MCF 10A (cell line): ENCODE measurements at places on chromosomes 13 and 19.

GRCh38 chr19:50324331-50324730 is 4.8 kb downstream of the KCNC3 start:
- no peak for DNase-seq

DNA sequence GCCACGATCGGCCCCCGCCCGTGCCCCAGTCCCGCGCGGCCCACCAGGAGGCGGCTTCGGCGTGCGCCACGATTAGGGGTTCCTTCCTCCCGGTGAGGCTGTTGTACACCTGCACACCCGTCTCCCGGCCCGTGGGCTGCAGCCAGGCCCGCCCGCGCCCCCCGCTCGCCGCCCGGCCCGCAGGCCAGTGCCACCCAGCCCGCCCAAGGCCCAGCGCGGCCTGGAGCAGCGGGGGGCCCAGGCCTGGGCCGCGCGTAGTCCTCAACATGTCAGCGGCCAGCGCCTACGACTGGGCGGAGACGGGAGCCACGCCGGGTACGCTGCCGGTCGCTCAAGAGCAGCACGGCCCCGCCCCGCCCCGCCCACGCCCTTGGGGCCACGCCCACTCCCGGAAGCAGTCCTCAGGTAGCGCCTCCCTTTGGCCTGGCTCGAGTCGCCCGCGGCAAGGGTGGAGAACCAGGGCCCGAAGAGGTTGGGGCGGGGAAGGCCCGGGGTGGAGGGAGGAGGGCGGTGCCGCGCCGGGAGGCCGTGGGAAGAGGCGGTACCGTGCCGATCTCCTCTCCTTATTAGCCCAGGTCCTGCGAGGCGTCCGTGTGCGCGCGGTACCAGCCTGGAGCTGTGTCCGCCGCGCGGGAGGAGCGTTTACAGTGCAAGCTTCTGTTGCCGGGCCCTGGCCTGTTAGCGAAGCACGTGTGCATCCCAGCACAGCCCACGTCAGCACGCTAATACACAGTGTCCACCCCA is at the start of gene CARS2:
TSS of gene CARS2 (minus strand) at position 291 of the 744 bp plus-strand sequence. CDS start at position 268, 23 bp downstream.
- peak; percentile 98 for DNase-seq

- DNase-seq, result no peak
These were observed 14.1 kb upstream of the AMER2 start for GRCh38 chr13:25186187-25186586.

DNA sequence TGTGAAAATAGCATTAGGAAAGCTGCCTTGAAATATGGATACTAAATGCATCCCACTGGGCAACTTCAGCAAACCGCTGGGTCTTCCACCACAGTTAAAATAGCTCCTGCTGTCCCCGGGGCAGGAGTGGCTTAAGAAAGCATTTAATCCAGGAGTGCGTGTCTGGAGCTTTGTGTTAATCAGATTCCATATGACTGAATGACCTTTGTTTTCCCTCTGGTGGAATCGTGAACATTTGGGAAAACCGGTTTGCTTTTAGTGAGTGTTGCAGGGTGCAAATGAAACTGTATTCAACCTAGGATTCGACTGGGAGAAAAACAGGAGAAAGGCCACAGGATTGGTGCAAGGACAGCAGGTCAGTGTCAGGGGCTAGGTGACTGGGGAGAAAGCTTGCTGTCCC is 237.6 kb upstream of the MAB21L1 start:
- DNase-seq, result no peak

GRCh38 chr19:30590596-30591229 is 218.5 kb downstream of the ZNF536 start:
- no peak for DNase-seq

DNA sequence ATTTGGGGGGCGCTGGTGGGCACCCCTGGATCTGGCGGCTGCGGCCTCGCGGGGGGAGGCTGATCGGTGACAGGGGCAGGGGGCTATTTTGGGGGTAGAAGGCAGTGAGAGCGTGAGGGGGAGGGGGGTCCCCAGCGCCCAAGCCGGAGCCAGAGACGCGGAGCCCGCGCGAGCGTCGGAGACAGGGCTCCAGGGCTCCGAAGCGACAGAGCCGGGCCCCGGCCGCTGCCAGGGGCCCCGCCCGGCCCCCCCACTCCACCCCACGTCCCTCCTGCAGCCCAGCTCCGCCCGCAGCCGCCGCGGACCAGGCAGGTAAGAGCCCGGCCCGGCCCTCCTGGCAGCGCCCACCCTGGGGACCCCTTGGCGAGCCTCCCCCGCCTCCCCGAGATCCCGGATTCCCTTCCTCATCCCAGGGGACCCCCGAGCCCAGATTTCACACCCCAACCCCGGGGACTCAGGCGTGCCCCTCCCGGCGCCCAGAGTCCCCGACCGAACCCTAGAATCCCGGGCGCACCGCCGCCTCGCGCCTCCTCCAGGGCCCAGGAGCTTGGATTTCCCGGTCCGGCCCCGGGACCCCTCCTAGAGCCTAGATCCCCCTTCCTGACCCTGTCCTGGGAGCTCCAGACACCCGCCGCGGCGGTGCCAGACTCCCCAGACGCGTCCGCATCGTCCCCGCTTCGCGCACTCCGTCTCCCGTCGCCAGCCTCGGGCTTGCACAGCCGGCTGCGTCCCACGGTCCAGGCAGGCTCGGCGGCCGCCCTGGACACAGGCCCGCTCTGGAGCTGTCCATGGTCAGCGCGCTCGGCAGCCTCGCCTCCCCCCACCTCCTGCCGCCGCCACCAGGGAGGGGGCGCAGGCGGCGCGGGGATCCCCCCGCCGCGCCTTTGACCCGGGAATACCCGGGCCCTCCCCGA is at the start of gene PPFIA3:
TSS of gene PPFIA3 (plus strand) at position 134 of the 914 bp plus-strand sequence. CDS start 8,330 bp downstream, outside the sequence.
- DNase-seq, result peak; percentile 55

DNA sequence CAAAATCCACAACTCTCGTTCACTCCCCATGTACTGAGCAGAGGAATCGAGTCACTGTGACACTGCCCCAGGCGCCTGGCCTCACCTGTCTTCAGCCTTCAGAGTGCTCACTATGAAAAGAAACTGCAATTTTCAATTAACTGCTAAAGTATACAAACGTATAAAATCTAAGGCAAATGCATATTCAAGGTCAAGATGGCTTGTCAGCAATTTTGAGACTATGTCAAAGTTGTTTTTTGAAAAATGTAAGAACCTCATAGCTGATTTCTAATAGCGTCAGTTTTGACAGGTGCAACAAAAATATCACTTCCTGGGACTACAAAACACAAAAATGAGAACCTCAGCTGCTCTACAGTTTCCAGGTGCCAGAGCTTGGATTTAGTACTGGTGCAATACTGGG is 31.4 kb downstream of the TUBGCP3 start:
- no peak for DNase-seq

DNA sequence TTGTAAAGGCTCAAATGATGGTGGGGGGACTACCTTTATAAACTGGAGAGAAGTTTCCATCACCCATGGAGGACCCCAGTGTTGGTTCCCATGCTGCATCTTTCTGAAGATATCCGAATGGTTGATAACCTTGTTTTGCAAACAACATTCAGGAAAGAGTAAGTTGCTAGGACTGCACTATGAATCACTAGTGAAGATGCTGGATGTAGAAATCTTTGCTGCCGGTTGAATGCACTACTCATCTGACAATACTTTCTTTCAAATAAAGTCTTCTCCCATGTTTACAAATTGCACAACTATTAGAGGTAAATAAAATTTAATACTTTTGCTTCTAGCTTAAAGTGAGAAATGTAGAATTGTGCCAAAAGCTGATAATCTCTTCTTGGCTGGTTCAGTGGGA is 198.4 kb upstream of the SLITRK6 start:
- DNase-seq, result peak; percentile 36

DNA sequence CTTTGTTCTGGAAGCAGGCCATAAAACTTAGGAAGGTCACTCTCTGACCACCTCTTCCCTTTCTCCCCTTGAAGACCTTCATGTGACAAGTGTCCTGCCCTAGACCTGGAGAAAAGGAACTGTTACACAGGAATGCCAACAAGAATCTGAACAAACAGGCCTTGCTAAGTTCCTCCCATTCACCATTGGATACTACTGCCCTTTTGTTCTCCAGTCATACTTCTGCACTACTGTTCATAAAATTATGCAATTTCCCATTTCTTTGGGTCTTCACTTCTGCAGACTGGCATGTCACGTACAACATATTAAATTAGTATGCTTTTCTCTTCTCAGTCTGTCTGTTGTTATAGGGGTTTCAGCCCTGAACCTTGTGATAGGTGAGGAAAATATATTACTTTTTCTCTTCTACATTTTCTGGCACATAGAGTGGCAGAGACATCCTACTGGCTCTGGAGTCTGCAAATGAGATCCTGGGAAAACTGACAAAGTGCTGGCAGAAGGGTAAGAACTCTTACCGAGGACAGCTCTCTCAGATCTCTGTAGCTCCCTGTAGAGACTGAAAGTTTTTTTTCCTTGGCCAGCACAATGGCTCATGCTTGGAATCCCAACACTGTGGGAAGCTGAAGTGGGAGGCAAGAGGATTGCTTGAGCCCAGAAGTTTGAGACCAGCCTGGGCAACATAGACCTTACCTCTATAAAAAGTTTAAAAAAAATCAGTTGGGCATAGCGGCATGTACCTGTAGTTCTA is 87.6 kb upstream of the SPRY2 start:
- no peak for DNase-seq

DNA sequence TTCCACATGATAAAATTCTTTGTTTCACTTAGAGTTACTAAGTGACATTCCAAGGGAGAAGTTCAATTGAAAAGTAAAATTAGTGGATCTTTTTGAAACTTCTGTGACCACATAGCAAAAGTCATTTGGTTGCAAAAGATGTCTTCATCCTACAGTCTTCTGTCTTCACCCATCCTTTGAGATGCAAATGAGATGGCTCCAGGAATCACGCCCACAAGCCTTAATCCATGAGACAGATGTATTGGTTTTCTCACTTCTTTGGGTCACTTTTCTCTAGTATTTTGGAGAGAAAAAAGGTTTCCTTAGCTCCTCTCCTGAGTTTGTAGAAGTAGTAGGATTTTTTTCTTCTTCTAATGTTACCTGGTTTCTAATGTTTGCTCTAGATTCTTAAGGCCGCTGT is 259.5 kb upstream of the SLC10A2 start:
- no peak for DNase-seq

DNA sequence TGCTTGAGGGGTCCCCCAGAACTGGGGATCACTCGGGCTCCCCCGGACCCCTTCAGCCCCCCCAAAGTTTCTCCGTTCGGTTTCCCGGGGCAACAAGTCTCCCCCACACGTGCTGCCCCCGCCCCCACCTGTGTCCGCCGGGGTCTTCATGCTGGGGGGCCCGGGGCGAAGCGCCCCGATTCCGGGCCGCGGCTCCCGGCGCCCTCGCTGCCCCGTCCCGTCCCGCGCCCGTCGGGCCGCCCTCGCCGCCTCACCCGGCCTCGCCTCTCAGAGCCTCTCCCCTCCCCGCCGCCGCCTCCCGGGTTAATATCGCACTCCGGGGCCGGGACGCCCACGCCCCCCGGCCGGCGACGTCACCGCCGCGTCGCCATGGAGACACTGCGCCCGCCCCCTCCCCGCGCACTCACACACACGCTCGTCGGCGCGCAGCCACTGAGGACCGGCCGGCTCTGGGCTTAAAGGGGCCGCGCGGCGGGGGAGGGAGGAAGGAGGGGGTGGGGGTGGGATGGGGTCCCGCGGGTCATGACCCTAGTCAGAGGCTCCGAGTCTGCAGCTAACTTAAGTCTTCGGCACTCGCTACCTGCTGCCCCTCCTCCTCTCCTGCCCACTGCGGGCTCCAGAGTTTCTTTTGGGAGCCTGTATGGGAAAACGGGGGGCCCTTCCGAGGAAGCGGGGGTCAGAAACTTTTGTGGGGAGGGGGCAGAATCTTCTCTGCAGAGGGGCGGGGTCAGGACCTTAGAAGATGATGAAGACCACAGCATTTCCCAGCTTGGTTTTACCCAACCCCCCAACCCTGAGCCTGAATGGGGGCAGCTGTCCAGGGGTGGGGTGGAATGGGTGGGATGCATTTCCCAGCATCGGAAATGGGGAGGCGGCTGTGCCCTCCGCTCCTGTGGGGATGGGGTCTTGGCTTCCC is at the start of gene ERF:
TSS of gene ERF (minus strand) at position 279 of the 916 bp plus-strand sequence. CDS start at position 150, 129 bp downstream.
- peak; percentile 94 for DNase-seq

DNA sequence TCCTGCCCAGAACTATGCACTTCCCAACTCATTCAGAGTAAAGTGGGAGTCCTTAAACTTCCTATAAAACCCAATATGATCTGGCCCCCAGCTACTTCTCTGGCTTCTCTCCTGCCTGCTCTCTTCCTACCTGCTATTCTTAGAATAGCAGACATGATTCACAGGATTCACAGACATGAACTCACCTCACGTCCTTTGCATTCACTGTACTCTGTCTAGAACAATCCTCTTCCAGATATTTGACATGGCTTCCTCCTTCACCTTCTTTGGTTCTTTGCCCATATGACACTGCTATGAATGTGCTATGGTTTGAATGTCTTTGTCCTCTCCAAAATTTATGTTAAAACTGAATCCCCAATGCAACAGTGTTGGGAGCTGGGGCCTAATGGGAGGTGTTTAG is 154.9 kb downstream of the UGGT2 start:
- no peak for DNase-seq

- DNase-seq, result peak; percentile 95
These were observed at the start of gene SDHAF1 for GRCh38 chr19:35995048-35995993. SDHAF1 (plus strand) TSS chr19:35995188; CDS start chr19:35995275, 87 bp downstream.

- DNase-seq, result no peak
These were observed 180.7 kb upstream of the STARD13 start for GRCh38 chr13:33466262-33466661.

GRCh38 chr19:10712754-10713153 is 5.1 kb upstream of the DNM2 start:
- DNase-seq, result no peak

DNA sequence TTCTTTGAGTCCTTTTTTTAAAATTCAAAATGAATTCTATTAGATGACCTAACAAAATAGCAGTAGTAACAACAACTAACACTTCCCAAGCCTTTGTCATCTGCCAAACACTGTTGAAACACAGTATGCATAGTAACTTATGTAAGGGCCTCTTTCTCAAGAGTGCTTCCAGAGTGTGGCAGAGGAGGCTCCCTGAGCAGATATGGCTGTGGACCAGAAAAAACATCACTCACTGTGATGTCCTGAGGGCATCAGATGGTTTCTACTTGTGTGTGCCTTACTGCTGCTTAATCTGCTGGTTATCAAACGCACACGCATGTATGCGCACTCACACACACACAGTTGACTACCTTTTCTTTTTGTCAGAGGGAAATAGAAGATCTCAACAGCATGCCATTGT is 110.8 kb downstream of the DLEU7 start:
- peak; percentile 97 for DNase-seq

- DNase-seq, result no peak
These were observed 15.5 kb downstream of the FRY start for GRCh38 chr13:32047088-32047487.

- no peak for DNase-seq
These were observed 45.4 kb downstream of the ARHGAP35 start for GRCh38 chr19:46906221-46906620.
